ENCODE measurements at places on chromosomes 5 and 9.

GRCh38 chr9:104092192-104092591, 1.9 kb upstream of the SMC2 start:
- DNase-seq, result no peak

DNA sequence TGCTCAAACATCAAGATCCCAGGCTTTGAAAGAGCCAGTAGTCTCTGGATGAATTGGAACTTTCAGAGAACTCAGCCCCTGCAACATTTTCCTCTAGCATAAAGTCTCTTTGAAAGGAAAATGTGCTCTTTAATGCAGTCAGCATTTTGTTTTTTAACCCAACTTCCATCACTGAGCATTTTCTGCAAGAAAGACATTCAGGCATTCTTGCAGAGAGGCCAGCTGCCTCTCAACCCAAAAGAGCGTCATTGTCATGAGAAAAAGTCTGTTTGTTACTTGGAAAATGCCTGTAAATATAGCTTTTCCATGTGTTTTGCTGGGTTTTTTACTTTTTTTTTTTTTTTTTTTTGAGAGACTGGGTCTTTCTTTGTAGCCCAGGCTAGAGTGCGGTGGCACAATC, 225.0 kb downstream of the ADAMTSL1 start:
- DNase-seq, result no peak

DNA sequence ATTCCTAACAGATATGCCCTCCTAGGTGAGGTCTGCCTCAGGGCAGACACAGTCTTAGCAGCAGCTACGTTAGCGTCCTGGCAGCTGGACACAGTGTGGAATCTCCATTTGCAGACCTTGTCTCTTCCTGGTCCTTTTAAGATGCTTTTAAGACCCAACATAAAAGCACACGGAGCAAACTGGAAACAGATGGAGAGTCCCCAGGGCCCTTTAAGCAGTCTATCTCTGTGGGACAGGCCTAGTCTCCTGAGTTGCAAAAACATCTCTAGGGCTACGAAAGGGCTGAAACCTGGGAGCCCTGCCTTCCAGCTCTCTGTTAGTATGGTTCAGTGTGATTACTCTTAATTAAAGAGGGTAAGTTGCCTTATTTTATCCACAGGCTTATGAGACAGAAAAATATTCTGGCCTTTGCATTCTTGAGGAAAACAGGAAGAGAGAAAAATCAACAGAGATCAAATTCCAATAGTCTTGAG, 66.0 kb upstream of the GNA14 start:
- DNase-seq, result no peak

DNA sequence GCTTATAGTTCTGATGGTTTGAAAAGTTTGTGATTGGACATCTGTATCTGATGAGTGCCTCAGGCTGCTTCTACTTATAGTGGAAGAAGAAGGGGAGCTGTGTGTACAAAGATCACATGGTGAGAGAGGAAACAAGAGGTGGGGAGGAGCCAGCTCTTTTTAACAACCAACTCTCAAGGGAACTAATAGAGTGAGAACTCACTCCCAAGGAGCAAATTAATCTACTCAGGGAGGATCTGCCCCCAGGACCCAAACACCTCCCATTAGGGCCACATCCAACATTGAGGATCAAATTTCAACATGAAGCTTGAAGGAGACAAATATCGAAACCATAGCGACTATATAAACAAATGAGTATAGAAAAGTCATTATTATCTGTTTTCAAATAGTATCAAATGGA, 64.7 kb upstream of the PRLR start:
- DNase-seq, result no peak

DNA sequence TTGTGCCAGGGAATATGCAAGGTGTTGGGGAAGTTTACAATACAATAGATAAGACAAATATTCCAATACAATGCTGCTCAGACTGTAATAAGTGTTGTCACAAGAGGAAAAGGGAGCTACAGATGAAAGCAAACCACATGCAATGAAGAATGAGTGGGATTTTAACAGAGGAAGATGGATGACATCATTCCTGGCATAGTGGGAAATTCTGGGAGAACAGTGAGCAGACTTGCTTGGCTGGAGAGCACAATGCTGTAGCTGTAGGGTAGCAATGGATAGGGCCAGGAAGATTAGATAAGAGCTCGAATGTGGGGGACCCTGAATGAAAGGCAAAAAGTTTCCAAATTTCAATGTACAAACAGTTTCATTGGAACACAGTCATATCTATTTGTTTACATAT, 9.5 kb upstream of the DPYSL3 start:
- DNase-seq, result no peak

DNA sequence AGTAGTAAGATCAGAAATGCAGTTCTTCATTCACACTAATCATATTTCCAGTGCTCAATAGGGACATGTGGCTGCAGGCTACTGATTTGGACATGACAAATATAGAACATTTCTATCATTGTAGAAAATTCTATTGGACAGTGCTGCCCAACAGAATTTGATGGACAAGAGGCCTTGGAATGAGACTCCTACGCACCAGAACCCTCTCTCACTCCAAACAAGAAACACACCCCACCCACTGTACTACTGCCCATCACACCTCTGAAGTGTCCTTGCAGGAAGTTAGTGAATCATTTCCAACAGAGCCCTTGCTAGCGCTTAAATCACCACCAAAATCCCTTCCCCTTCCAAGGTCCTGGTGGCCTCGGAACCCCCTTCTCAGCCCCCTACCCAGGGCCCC, 66.5 kb downstream of the ROR2 start:
- DNase-seq, result no peak

DNA sequence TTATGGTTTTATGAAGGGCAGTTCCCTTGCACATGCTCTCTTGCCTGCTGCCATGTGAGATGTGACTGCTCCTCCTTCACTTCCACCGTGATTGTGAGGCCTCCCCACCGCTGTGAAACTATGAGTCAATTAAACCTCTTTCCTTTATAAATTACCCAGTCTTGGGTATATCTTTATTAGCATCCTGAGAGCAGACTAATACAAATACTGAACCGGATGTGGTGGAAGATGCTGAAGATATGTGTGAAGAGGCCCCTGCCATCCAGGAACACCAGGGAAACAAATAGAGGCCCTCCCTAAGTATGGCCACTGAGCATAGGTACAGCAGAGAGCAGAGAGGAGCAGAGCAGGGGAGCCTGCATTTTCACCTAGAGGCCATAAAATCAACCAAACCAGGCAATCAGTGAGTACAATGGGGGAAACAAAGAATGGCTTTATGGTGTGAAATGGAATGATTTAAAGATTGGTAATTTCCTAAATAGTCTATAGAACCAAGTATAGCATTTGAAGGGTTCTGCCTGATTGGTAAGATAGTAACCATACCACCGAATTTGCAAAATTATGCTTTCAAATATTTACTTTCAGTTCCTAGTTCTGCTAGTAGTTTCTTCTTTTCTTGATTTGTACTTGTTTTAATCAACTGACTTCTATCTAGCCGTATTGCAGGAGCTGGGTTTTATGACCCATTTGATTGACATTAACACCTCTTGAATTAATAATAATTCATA, 421.6 kb downstream of the IRX1 start:
- no peak for DNase-seq

DNA sequence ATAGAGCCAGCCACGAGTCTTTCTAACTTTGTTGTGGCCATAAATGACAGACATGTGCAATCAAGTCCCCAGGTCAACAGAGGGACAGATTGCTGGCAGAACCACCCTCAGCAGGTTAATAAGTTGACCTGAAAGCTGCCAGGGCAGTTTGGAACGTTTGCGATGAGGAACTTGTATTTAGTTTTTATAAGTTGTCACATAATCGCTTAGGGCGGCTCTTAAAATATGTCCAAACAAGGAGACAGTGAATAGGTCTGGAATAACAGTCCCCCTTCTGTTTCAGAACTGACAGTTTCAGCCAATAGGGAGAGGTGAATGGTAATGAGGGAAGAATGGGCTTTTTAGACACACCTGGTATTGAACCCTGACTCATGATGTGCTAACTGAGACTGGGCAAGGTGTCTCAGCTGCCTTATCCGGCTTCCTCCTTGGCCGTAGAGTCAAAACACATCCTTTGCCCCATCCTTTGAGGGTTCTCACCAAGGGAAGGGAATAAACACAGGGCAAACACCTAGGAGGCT, 33.6 kb upstream of the GABRP start:
- no peak for DNase-seq

DNA sequence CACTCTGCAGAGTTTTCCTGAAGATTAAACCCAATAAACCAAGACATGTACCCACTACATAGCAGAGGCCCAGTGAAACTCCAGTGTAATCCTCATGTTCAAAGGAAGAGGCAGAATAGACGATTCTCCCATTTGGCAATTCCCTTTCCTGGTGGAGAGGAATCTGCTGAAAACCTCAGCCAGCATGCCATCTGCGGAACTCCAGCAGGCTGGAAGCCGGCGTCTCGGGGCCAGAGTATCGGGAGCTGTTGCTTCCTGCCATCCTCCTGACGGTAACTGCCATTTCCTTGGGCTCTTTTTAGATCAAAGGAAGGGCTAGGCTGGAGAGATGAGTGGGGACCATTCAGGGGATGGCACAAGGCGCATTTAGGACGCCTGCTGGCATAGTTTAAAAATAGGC, 20.5 kb downstream of the NEURL1B start:
- DNase-seq, result no peak

All from lung microvascular endothelial cell (primary cell).